MV-4-11 (cell line): ENCODE measurements at places on chromosomes 2 and 18.

DNA sequence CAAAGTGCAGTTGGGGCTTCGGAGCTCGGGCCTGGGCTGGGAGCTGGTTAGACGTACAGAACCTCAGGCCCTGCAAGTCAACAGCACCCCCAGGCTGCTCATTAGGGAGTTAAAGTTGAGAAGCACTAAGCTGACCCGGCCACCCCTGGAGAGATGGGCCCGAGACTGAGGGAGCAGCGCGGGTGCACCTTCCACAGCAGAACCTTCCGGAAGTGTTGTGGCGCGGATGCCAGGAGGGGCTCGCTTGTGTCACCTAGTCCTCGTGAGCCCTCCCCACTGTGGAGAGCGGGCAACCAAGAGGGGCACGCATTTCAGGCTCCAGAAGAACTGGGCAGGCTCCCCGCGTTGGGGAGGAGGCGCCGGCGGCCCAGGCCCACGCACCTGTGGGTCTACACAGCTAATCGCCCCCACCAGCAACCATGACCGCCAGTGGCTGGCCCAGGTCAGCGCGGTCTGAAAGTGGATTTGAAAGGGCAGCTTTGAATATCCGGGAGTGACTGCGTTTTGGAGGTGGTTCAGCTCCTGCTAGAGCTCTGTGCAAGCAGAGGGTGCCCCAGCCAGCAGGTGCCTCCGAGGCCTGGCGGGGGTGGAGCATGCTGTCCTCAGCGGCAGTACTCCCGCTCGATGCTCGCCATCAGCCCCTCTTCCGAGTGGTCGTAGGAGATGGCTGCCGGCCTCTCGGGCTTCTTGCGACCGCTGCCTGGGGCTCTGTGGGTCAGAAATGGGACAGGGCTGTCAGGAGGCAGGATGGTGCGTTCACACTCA, 15.1 kb downstream of the KLF11 start:
- no peak for DNase-seq

GRCh38 chr2:16194096-16194390, 253.7 kb downstream of the MYCN start:
- no peak for DNase-seq

- DNase-seq: peak; percentile 90
Measured at GRCh38 chr18:78625847-78626246, 353.8 kb upstream of the SALL3 start.

- DNase-seq: no peak
Measured at GRCh38 chr2:98334439-98335078, 11.7 kb upstream of the CNGA3 start.

GRCh38 chr2:239769554-239770245, 255.4 kb downstream of the NDUFA10 start:
- no peak for DNase-seq

DNA sequence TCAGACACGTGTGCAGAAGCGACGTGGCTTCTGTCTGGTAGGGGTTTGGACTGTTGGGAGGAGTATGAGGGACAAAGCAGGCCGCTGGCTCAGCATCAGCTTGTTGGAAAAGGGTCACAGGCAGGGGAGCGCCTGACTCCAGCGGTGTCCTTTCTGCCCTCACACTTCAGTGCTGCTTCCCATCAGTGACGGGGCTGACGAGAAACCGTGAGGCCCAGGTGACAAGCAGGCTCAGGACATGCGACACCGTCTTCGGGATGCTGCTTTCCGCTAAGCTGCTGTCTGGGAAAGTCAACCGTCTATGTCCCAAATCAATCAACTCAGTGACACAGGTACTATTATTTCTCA, 90.5 kb downstream of the USP40 start:
- DNase-seq: no peak

DNA sequence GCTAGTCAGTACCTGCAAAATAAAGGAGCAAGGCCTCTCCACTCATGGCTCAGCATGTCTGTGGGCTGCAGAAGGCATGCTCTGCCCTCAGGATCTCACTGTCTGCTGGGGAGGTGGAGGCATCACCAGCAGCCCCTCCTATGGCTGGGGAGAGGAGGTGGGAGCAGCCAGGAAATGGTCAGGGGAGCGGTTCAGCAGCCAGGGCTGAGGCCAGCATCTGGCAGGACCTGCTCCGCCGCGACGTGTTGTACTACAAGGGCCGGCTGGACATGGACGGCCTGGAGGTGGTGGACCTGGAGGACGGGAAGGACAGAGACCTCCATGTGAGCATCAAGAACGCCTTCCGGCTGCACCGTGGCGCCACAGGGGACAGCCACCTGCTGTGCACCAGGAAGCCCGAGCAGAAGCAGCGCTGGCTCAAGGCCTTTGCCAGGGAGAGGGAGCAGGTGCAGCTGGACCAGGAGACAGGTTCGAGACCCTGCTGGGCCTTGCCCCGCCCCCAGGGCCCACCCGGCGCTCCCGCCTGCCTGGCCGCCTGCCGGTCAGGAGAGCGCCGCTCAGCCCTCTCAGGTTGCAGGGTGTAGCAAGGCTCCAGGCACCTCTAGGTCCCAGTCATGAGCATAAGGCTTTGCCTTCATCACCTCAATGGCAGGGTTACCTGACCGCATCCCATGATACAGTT, 49.0 kb downstream of the FAM168B start:
- no peak for DNase-seq

- DNase-seq: no peak
Measured at GRCh38 chr2:239158641-239159475, 242.0 kb downstream of the HDAC4 start.

GRCh38 chr2:62110415-62111025, 85.4 kb upstream of the B3GNT2 start:
- no peak for DNase-seq

- DNase-seq: no peak
Measured at GRCh38 chr18:28284132-28284531, 107.2 kb upstream of the CDH2 start.

GRCh38 chr2:98768384-98769113, 37.6 kb upstream of the MGAT4A start:
- DNase-seq: no peak

DNA sequence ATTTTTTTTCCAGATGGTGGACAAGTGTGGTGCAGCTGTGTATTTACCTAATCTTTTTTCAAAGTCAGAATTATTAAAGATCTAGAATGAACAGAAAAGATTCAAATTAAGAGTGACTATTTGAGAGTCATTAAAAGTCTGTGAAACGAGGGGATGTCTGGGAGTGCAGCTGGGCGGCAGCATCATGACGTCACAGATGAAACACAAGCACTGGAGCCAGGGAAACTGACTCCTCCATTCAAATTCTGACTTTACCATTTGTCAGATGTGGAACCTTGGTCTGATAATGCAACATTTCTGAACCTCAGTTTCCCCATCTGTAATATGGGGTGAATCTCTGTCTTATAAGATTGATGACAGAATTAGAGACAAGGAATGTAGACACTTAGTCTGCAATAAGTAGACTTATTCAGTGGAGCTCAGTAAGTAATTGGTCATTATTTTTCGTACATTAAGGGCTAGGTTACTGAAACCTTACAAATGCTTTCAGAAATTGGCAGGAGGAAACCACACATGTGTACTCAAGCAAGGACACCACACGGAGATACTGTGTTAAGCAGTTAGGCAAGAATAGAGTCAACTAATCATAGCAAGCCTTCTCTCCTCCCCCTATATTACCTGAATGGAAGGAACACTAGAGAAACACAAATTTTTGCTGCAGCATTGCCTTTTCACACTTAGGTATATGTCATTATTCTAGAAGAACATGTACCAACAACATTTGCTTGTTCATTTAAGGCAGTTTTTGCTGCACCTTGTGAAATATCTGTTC, 27.8 kb upstream of the CXXC1 start:
- DNase-seq: no peak

DNA sequence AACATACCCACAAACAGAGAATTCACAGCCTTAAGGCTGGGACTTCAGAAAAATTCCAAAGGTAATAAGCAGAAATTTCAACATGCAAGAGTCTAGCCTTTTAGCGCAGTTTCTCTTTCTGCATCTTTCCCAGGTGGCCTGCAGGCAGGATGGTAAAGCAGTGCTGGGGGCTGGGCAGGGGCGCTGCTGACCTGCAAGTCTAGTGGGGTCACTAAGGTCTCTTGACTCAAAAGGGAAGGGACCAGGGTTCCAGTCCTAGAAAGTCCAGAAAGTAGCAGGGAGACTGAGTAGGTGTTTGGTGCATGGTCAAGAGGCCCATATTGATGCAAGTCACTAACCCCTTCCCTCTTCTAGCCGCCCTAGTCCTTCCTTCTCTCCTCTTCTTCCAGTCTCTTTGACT, 169.2 kb downstream of the TGIF1 start:
- DNase-seq: no peak

DNA sequence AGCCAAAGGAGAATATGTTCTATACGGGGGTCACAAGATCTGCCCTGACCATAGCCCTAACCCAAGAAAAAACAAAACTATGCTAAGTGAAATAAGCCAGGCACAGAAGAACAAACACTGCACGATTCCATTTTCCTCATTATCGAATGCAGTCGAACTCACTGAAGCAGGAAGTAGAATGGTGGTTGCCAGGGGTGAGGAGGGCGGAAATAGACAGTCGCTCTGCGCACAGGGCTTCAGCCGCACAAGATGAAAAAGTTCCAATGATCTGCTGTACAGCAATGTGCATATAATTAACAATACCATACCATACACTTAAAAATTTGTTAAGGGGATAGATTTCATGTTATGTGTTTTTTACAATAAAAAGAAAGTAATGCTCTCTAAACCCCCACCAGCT, 257.7 kb downstream of the TXNL1 start:
- DNase-seq: no peak

DNA sequence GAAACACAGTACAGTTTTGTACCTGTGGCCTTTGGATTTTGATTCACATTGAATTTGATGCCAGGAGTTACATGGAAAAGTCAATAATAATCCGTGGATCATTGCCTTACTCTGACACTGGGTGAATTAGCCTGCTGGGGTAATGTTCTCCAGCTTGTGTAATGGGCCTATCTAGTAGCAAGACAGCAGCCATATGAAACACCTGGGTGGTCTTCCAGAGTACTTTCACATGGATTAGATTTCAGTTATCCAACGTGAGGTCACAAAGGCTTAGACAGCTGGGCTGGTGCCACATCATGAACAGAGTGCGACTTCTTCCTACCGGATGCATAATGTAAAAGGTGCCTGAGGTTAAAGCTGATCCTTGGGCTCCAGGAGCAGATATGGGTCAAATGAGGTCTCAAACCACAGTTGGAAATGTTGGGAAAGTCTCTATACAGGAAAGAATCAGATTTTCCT, 486.8 kb downstream of the PARD3B start:
- no peak for DNase-seq

DNA sequence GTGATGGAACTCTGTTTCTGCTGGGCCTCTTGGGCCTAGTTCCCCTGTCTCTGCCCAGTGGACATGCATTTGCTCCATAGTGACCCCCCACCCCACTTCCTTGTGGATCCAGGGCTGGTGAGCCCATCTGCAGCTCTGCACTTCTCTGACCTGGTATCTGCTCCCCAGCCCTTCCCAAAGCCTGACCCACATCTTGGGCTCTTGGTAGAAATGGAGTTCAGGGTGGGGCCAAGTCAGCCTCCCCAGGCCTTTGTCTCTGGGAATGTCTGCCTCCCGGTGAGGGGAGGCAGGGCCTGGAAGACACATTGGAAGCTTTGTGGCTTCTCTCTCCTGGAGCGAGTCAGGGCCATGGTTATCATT, 6.3 kb upstream of the TRAF3IP1 start:
- DNase-seq: no peak

GRCh38 chr2:68689553-68690537, 44.8 kb upstream of the ARHGAP25 start:
- DNase-seq: peak; percentile 96

- no peak for DNase-seq
Measured at GRCh38 chr2:46878886-46879285, 36.7 kb downstream of the MCFD2 start.

DNA sequence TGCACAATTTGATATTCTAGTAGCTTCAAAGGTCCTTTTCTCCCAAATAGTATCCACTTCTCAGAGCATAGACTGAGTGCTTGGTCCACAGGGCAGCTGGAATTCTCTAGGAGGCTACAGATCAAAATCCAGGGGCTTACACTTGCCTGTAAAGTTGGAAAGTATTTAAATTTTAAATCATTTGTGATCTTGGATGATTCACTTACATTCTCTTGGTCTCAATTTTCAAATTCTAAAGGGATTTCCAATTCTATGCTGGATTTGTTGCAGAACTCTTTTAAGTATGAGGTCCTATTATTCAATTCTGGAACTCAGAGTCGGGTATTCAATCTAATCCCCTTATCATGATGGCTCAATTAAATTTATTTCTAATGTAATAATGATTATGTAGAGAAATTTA, 492.3 kb downstream of the NYAP2 start:
- no peak for DNase-seq

DNA sequence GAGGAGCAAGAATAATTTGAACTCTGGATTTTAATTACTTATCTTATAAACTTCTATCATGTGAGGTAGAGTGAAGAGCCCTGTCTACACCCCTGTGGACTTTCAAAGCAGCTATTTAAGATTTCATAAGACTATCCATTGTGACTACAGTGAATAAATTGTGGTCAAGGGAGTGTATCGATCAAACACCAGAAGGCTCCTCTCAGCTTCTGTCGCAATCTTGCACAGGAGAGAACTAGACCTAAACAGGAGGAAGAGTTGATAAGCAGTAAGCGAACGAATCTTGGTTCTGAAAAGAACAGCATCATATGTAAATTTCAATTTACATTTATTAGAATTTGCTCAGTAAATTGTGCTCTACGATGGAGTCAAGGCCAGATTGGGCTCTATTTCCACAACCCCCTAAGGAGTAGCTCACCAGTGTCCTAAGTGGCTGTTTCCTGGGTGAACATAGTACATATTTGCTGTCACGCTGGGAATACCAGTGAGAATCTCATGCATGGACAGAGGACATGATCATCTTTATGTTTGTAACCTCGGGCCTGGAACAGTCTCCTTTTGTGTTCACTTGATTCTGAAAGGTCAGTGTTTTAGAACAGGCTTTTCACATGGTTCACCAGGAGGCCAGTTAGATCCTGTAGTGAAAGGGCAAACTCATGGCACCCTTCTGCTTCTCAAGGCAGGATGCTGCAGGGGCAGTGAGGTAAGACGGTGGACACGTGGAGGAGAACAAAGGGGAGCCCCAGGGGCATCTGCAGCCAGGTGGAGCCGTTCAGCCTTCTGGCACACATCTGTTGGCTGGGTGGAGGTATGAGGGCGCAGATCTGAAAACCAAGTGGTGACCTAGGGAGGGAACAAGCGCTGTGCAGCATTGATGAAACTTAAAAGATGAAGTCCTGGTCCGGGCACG, 33.3 kb downstream of the NPAS2 start:
- DNase-seq: peak; percentile 61

DNA sequence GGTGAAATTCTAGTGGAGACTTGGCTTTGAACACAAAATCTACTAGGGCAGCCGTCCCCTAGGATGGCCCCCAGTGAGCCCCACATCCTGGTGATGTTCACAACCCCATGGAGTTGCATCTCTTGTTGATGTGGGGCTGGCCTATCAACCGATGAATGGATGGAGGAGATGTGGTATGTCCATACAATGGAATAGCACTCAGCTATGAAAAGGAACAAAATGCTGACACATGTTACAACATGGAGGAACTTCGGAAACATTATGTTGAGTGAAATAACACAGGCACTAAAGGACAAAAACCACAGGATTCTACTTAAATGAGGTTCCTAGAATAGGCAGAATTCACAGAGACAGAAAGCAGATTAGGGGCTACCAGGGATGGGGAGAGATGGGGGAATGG, 80.1 kb upstream of the ASAP2 start:
- DNase-seq: no peak
